ENCODE measurements at places on chromosomes 11 and 22.

DNA sequence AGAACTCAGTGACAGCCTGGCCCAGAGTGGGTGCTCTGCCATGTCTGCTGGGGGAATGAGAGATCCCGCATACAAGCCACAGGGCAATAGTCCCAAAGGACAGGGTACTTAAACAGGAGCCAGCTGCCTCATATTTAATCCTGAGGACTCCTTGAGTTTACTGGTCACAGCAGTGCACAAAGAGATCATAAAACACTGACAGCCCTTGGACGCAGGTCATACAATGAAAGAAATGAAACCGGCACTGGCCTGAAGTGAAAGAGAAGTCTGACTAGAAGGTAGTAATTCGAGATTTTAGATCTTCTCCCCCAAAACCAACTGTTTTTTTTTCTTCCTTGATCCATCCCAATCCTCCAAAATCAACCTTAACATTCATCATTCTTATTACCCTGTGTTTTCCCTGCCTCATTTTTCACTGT is 299.8 kb upstream of the SYN3 start:
- no peak for DNase-seq

DNA sequence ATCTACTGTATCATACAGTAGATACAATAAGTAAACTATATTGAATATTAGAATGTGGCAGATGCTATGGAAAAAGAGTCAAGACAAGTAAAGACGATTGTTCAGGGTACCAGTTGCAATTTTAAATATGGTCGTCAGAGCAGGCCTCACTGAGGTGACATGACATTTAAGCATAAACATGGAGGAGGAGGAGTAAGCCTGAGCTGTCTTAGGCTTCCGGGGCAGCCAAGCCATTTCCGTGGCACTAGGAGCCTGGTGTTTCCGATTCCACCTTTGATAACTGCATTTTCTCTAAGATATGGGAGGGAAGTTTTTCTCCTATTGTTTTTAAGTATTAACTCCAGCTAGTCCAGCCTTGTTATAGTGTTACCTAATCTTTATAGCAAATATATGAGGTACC is 14.5 kb downstream of the PIK3IP1 start:
- DNase-seq = no peak

DNA sequence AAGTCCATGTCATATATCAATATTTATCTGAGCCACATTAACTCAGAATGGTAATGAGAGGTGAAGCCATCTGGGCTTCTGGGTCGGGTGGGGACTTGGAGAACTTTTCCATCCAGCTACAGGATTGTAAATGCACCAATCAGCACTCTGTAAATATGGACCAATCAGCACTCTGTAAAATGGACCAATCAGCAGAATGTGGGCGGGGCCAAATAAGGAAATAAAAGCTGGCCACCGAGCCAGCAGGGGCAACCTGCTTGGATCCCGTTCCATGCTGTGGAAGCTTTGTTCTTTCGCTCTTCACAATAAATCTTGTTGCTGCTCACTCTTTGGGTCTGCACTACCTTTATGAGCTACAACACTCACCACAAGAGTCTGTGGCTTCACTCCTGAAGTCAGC is 253.4 kb downstream of the JRKL start:
- DNase-seq = no peak

- DNase-seq = no peak
Observed at GRCh38 chr11:45856044-45856468, 8.8 kb downstream of the CRY2 start.

DNA sequence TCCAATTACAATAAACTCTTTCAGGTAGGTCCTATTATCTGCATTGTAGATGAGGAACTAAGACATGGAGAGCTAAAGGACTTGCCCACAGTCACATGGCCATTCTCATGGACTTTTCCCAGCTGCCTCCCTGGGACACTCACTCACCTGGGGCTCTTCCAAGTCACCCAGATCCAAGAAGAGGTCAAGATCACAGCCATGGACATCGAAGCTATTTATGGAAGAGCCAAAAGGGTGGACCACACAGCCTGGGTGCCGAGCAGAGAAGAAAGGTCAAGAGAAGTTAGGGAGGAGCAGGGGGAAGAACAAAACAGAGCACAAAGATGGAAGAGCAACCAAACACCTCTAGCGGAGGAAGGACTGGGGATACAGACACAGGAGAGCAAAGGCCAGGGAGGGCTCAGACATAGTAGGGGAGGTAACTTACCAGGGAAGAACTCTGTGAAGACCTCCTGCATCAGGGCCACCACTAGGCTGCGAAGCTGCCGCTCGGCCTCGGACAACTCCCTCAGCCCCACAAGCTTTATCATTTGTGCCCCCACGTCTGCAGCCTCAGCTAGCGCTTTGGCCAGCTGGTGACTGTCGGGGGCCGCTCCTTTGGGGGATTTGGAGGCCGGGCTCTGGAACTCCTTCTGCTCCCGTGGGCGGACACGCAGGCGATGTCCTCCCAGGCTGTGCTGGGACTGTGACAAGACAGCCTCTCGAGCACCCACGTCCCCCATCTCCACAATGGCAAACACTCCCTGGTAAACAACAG is 7.4 kb upstream of the EEF1G start:
- no peak for DNase-seq

DNA sequence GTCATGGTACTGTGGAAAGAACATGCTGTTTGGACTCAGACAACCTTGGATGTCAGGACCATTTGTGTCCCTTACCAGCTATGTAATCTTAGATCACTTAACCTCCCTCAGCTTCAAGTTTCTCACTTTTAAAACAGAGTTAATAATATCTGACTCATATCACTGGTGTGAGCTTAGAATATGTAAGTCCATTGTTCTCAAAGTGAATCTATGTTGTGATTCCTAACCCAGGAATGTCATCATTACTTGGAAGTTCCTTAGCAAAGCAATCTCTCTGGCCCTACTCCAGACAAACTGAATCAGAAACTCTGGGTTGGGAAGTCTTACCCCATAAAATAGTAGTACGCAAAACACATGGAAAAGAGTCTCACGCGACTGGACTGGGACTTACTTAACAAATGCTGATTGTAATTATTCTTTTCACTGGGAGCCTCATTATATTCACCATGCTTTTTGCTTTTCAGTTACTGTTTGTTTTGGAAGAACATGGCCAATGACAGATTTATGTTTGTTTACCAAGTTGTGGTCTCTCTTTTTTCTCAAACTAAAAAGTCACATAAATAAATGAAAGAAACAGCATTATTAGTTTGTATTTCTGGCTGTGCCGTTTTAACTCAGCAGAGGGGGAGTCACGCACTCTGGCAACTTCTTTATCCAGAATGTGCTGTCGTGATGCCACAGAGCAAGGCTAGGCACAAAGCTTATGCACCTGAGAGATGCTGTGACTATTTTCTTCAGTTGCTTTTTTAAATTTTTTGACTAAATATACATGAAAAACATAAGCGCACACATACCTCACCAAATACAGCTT is 217.7 kb upstream of the CTSC start:
- no peak for DNase-seq

DNA sequence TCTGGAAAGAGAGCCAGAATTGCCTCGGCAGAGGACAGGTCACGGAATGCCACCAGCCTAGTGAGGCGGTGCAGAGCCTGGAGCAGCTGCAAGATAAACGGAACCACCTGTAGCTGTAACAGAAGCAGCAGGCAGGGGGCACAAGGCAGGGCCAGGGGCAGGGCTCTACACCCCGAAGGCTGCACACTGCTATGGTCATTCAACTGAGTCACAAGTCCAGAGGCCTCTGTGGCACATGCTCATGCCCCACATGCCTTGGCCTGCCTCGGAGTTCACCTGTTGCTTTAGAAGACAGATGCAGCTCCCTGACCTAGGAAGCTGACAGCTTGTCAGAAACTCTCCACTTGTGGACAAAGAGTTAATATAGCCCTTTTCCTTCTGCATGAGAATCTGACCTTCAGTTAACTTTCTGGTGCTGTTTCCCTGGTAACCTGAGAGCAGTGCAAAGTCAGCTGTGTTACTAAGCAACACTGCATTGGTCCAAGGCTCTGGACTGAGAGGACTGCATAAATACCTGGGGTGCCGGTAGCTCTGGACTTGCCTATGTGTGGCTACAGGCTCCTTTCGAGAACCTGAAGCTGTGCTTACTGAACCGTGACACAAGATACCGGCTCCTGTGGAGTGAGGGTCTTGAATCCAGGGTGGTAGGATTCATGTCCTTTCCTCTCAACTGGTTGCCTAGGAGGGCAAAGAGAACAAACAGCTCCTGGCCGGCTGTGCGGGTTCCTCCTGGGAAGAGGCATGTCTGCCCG is 10.5 kb downstream of the COMMD9 start:
- no peak for DNase-seq

DNA sequence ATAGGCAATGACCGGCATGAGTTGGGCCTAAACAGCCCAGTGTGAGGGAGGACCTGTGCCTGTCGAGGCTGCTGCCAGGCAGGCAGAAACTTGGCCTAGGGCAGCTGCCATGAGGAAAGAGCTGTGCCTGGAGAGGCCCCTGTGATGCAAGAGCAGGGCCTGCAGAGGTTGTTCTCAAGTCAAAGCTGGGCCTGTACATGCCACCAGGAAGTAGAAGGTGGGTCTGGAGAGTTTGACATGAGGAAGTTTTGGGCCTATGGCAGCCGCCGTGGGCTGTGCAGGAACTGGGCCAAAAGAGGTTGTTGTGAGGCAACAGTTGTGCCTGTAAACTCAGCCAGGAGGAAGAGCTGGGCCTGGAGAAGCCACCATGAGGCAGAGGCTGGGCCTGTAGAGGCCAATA is 43.2 kb downstream of the OR4C45 start:
- DNase-seq = no peak

GRCh38 chr11:118899706-118900360 is 16.1 kb downstream of the CXCR5 start:
- no peak for DNase-seq

DNA sequence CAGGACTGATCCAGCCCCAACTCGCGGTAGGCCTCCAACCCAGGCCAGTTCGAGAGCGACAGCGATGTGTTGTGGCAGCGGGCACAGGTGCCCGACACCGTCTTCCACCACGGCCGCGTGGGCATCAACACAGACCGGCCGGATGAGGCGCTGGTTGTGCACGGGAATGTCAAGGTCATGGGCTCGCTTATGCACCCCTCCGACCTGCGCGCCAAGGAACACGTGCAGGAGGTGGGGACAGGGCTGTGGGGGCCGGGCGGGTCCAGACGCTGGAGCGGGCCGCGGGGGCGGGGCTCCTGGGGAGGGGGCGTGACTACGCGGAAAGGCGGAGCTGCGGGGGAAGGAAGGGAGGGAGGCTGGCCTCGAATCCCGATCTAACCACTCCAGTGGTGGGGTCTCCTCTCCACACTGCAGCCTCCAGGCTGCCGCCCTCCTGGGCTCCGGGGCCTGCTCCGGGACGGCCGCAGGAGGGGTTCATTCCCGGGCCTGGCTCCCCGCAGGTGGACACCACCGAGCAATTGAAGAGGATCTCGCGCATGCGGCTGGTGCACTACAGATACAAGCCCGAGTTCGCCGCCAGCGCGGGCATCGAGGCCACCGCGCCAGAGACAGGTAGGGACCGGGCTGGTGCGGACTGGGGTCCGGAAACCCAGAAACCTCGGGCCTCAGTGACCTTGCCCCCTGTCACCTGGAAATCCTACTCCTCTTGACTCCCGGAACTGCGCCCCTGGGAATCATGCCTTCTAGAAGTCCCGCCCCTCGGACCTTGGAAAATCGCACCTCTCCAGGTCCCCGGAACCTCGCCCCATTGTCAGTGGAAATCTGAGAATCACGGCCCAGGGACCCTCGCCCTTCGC is 14.9 kb downstream of the TMEM258 start:
- peak; percentile 53 for DNase-seq
